ENCODE measurements at places on chromosomes 1 and 21.

DNA sequence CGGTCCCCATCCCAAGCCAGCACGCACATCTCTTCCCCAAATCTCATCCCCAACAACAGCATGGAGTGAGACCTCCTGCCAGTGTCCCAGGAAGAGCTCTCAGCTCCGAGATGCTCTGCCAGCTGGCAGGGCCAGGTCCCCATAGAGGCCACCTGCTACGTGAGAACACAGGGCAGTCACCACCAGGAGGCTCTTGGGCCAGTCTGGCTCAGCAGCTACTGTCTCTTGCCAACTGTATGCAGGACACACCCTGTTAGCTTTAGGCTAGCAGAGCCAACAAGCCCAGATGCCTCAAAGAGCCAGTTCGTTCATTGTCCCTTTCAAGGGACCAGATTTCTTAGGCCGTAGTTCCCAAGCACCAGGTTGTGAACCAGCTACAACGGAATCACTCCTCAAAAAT, 36.9 kb downstream of the FBXO2 start:
- DNase-seq: no peak

- peak; percentile 39 for DNase-seq
Observed at GRCh38 chr1:26696654-26697430, 1.0 kb downstream of the ARID1A start.

DNA sequence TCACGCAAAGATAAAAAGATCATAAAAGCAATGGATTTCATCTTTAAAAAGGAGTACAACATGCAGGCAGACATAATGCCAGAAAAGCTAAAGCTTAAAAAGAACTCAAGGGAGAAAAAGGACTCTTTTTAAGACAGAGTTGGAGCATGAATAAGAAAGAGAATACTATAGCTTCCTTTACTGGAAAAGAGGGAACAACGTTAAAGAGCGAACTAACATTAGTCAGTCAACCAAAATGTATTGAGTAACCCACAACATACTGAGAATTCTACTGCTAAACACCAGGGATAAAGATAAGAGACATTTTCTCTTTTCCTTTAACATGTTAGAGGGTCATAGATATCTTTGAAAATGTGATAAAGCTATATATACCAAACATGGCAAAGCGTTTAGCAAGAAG, 182.0 kb downstream of the DUSP10 start:
- no peak for DNase-seq

GRCh38 chr1:109185357-109185756, 28.4 kb upstream of the SARS1 start:
- no peak for DNase-seq

DNA sequence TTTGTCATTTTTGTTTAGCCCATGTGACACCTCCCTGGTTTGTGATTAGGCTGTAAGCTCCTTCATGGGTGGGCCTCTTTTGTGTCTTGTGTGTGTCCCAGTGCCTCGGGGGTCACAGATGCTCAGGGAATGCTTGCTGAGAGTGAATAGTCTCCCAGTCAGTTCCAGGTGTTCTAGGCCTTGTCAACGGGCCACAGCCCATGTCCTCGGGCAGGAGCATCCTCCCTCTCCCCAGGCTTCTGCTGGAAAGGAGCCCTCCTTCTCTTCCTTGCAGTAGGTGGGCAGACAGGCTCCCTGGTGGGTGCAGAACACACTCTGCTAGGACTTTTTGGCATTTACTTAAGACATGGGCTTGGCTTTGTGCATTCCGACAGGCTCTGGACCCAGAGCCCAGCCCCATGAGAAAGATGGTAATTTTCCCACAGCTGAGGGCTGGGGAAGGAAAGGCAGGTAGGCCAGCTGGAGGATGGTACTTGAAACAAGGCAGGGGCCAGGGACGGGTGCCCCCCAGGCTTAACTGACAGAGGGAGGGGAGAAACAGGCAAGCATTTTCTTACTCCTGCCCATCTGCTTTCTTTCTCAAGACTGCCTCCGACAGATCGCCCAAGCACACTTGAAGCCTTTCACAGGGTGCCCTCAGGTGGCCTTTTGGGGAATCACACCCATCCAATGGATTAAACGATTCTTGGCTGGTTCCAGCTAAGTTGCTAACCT, 7.1 kb upstream of the CPLANE2 start:
- peak; percentile 71 for DNase-seq

DNA sequence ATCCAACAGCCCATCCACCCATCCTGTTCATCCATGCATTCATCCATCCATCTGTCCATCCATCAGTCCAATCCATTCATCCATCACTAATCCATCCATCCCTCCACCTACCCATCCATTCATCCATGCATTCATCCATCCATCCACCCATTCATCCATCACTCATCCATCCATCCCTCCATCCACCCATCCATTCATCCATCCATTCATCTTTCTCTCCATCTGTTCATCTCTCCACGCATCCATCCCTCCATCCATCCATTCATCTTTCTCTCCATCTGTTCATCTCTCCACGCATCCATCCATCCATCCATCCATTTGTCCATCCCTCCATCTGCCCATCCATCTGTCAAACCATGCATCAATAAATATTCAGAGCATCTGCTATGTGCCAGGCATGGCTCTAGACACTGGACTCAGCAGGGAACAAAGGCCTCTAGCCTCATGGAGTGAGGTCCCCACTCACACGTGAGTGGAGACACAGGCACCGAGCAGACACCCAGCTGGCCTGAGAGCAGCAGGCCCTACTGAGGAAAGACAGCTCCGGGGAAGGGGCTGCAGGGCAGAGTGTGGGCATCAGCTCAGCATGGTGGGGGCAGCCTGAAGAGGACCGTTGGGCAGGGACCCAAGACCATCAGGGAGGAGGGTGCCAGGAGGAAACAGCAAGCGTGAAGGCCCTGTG, 9.6 kb downstream of the KRTAP10-1 start:
- no peak for DNase-seq

DNA sequence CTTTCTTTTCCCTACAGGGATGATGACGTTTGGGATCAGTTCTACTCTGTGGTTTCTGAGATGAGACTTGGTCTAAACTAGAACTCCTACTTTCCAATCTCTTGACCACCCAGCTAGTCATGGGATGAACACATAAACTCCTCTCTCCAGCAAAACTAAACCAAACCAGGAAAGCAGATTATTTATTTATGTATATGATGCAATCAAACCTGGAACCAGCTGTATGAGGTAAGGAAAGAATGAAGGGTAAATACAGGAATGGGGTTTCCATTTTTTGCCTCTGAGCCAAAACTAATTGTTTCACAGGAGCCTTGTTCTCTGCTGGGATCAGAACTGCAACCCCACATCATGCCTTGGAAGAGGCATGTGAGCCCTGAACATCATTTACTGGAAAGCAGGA, 3.3 kb upstream of the AGT start:
- no peak for DNase-seq

GRCh38 chr21:30567617-30568016, 6.5 kb upstream of the KRTAP19-7 start:
- no peak for DNase-seq

- DNase-seq: no peak
Observed at GRCh38 chr1:152185544-152186391, 26.7 kb upstream of the RPTN start.

- DNase-seq: no peak
Observed at GRCh38 chr1:29704430-29704829, 468.1 kb downstream of the PTPRU start.

GRCh38 chr21:26572076-26572701, 897 bp downstream of the CYYR1 start:
- no peak for DNase-seq

GRCh38 chr21:38824124-38824822, 18.5 kb downstream of the ETS2 start:
- no peak for DNase-seq

DNA sequence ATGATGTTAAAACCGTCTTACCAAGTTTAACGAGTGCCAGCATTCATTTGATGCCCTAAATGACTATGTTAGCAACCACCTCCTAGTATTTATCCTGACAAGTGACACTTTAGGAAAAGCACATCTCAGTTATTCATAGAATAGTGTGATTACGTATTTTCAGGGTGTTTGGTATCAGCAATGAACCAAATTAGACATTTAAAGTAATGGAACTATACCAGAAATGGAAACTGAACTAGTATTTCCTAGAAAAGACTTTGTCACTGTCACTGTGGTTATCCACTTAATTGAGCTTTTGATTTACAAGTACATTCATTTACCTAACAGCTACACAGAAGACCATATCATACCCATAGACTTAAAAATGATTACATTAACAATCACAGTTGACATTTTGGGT, 3.6 kb upstream of the IL12RB2 start:
- DNase-seq: no peak

DNA sequence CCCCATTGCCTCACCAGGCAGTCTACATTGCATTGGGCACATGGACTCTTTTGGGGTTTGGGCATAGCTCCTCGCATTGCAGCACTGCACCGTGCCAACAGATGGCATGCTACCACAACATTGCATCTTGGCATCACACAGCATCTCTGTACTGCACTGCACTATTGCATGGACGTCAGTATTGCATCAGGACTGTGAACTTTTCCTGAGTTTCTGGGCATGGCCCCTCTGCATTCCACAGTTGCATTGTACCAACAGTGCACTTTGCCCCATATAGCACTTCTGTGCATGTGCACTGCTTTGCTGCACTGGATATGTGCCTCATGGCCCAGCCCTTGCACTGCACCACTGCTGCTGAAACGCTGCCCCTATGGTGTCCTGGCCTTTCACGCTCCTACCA, 9.6 kb downstream of the PTPRU start:
- no peak for DNase-seq

DNA sequence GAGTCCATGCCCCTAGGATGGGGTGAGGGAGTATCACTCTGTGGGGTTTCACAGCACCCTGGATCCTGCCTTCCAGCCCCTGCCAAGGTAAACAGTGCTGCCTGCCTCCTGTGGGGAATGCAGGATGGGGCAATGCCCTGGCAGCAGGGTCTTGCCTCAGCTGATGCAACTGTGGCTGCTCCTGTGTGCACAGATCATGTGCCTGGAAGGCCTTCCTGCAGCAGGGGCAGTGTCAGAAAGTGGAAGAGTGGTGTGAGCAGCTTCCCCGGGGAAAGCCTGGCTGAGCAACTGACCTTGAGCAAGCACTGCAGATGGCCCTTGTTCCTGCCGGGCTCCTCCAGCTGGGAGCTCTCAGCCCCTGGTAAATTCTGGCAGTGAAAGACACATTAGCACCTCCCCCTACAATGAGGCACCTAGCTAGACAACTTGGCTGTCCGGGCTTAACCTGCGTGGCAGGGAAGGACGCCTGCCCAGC, 9.9 kb downstream of the TOR3A start:
- DNase-seq: peak; percentile 62

GRCh38 chr1:236727521-236727920, 41.2 kb downstream of the ACTN2 start:
- peak; percentile 59 for DNase-seq

GRCh38 chr1:151943591-151943990, 34.3 kb upstream of the THEM4 start:
- DNase-seq: no peak

All from left ventricle myocardium inferior (tissue), 1 donor.